ENCODE measurements at places on chromosomes 16 and 17. TPM values are rescaled to one million over a fixed set of nuclear protein-coding genes. Genes with fewer than 3 reads are reported as not detected.

CNEP1R1 gene
- 15.3 TPM for polyA plus RNA-seq

CDH11 gene
- polyA plus RNA-seq: 118 TPM

INPP5K gene
- polyA plus RNA-seq: 27.7 TPM

GRCh38 chr17:49552070-49552751 is 23.5 kb upstream of the NXPH3 start:
- DNase-seq: no peak

DNA sequence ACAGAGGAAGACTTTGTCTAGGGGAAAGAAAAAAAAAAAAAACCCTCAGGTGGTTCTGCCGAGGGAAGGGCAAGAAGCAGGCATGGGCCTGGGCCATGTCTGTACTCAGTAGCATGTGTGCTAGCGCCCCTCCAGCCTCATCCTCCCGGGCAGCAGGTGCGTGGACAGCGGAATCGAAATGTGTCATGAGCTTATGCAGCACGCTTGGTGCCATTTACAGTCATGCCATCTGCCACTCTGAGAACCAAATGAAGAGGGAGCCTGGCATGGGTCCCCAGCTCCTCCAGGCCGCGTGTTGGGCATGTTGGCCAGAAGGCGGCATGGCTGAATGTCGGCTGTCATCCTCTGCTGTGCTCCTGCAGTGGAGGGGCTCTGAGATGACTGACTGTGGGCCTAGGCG is 31.4 kb downstream of the CRAMP1 start:
- no peak for DNase-seq

GRCh38 chr16:69397821-69398521 is 12.2 kb upstream of the TERF2 start:
- DNase-seq: peak; percentile 59

GRCh38 chr16:83603723-83604570 is 203.8 kb upstream of the HSBP1 start:
- no peak for DNase-seq

All from ovary (tissue), 10 donors.